Stimulated activated CD8-positive, alpha-beta memory T cell treated with anti-CD3 and anti-CD28 coated beads, Interleukin-15, amount 100 ng/mL, for 48 hours (primary cell): ENCODE measurements at places on chromosomes 1 and 21.

DNA sequence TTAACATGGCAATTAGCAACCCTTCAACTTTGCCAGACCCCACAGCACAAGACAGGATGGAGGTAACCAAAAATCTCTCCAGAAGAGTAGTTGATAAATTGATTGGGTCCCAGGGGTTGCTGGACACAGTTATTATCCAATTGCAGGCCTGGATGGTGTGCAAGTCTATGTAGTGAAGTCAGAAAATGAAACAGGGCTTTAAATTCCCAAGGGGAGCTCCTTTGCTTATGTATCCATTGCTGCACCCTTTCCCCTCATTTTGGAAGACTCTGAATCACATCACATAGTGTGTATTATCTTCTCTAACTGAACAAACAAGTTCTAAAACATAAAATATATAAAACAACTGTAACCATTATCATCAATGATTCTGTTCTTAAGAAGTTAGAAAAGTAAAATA is 550.2 kb downstream of the LMO4 start:
- DNase-seq, result no peak

DNA sequence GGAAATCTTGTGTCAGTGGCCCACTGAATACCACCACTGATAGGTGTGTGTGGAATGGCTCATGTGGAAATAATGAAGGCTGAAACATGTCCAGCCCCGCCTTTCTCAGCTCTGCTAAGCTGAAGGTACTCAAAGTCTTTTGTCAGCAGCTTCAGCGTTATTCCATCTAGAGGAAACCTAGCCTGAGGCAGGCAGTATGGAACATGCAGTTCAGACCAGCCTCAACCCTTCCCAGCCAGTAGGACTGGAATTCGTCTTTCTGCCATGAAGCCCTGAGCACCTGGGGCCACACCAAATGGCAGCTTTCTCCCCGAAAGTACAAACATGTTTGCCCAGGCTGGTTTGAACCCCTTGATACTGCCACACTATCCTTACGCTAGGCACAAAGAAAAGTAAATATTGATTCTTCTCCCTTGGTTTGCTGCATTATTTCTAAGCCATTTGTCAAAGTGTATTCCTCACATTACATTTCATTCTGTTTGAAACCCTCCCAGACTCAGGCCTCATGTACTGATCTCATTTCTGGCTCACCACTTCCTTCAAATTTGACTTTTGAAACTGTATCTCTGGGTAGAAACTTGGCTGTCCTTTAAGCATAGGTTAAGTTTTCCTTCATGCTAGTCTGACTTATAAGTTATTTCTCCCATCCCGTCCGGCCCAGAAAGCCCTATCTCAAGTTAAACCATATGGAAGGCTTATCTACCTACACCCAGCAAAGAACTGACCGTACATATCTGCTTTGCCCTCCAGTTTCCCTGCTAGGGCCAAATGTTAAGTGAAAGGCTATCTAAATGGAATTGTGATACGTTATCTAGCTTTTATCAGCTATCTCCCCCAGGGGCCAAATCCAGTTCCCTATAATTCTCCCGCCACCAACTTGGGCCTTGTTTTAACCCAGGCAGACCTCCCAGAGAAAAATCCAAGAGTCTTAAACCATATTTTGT is 45.7 kb upstream of the HOOK1 start:
- no peak for DNase-seq

- DNase-seq, result no peak
Measured at GRCh38 chr1:92728697-92729096, 56.2 kb downstream of the EVI5 start.

- DNase-seq, result no peak
Measured at GRCh38 chr1:117466761-117467160, 99.5 kb downstream of the MAN1A2 start.
